Stimulated activated CD4-positive, alpha-beta T cell treated with anti-CD3 and anti-CD28 coated beads, Interleukin-1b, Interleukin-23, amount 100 ng/mL, for 1 hour (primary cell): ENCODE measurements at places on chromosomes 5 and 9.

DNA sequence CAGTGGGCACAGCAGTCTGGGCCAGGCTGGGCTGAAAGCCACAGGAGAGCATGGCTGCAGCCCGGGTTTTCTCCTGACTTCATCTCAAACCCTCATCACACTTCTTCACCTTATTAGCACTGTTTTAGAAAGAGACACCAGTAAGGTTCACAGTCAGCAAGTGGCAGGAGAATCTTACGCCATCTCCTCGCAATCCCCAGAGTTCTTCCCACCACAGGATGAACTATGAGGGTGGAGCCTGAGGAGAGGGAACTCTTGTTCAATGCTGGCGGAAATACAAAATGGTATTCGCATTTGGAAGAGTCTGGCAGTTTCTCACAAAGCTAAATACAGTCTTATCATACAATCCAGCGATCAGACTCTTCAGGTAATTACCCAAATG lies 14.7 kb downstream of the BICD2 start:
- DNase-seq, result no peak

GRCh38 chr5:132823481-132824050 lies 6.9 kb downstream of the SHROOM1 start:
- no peak for DNase-seq

- DNase-seq, result no peak
Measured at GRCh38 chr9:110842169-110842568, 173.6 kb downstream of the MUSK start.

- no peak for DNase-seq
Measured at GRCh38 chr5:155699385-155699784, 627.6 kb upstream of the SGCD start.

- DNase-seq, result no peak
Measured at GRCh38 chr5:154701181-154701580, 54.0 kb upstream of the LARP1 start.

DNA sequence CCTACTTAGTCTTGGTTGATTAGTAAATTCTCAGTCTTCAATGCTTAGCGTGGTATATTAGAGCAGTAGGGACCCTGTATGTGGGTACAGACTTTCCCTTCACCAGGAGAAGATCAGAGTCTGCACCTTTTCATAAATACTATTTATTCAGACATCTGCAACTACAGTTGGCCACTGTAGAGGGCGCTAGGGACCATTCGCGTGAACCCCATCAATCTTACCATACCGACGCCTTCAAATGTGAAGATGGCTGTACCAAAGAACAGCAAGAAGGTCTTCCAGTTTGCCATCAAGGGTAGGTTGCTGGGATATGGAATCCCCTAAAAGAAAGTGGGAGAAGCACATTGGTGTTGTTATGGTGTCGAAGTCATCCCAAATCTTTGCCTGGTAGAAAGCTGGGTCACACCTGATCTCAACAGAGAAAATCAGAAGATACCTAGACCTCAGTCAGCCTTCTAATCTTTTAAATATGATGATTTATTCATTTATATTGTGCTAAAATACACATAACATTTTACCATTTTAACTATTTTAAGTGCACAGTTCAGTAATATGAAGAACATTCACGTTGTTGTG lies 19.1 kb downstream of the SLC36A3 start:
- DNase-seq, result no peak

GRCh38 chr5:109199799-109200620 lies 209.8 kb downstream of the PJA2 start:
- no peak for DNase-seq

DNA sequence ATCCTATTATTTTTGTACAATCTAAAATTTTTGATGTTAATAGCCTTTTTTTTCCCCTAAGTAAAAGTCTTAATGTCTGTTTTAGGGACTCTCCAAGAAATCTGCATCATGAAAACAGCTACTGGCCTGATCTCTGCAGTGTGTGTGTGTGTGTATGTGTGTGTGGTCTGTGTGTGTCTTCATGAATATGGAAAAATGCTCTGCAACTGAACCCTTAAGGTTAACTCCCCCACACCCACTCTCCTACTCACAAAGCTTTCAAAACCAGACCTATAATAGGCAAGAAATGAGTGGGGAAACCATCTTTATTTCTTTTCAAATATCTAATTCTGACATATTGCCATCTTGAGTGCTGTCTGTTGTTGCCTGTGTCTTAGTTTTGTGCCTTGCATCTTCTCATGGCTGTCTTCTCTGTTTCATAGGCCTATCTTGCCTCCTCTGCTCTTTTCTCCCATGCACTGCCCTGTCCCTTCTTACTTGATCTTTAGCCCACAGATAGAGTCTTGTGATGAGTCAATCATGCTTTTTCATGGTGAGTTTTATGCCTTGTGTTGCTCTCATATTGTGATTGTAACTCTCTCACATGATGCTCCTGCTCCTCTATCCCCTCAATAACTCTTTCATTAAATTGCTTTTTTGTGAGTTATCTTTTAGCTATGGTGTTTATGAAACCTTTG lies 68.3 kb downstream of the CHSY3 start:
- no peak for DNase-seq

GRCh38 chr5:149654883-149655505 lies 73.7 kb downstream of the ARHGEF37 start:
- DNase-seq, result no peak

GRCh38 chr5:4387290-4387689 lies 752.8 kb upstream of the ADAMTS16 start:
- no peak for DNase-seq
